ENCODE measurements at places on chromosomes 5 and 9. TPM values are rescaled to one million over a fixed set of nuclear protein-coding genes. Genes with fewer than 3 reads are reported as not detected.

The IL3 gene
- not detected for total RNA-seq

The ABO gene
- total RNA-seq, result 0.50 TPM

The DRD1 gene
- not detected for total RNA-seq

The PHF24 gene
- not detected for total RNA-seq

The PCDHB14 gene
- not detected for total RNA-seq

The ERMP1 gene
- 31.7 TPM for total RNA-seq

The ATOSB gene
- 16.5 TPM for total RNA-seq
